Stimulated activated CD4-positive, alpha-beta T cell treated with anti-CD3 and anti-CD28 coated beads, TNF-alpha, amount 100 ng/mL, for 4 hours (primary cell): ENCODE measurements at places on chromosomes 4 and X.

DNA sequence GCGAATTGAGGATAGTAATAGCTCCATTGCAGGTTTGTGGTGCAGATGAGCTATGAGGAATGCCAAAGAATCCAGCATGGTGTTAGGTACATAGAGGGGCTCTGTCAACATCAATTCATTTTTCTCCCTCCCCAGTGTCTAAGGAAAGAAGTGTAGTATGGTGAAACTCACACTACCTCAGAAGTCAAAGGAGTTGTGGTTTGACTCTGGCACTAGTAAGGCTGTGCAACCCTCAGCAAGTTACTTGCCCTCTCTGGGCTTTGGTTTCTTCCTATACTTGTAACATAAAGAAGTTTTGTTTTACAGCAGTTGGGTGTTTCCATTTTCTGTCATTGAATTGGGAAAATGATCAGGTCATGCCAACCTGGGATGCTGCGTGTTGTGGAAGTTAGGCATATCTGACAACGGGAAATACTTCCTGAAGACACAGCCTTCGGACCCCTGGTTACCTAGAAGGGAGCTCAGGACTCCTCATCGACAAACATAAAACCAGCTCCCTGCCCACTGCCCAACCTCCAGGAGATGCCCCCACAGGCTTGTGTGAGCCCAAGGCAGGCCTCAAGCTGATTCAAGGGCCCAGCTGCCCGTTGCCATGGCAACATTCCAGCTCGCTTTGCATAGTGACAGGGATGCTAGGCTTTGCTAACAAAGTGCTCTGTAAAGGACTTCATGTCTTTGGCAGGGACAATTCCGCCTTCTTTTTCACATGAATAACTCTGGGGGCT, 71.4 kb downstream of the RTL5 start:
- DNase-seq = no peak

- DNase-seq = no peak
Observed at GRCh38 chr4:87551361-87551760, 22.2 kb upstream of the SPARCL1 start.

DNA sequence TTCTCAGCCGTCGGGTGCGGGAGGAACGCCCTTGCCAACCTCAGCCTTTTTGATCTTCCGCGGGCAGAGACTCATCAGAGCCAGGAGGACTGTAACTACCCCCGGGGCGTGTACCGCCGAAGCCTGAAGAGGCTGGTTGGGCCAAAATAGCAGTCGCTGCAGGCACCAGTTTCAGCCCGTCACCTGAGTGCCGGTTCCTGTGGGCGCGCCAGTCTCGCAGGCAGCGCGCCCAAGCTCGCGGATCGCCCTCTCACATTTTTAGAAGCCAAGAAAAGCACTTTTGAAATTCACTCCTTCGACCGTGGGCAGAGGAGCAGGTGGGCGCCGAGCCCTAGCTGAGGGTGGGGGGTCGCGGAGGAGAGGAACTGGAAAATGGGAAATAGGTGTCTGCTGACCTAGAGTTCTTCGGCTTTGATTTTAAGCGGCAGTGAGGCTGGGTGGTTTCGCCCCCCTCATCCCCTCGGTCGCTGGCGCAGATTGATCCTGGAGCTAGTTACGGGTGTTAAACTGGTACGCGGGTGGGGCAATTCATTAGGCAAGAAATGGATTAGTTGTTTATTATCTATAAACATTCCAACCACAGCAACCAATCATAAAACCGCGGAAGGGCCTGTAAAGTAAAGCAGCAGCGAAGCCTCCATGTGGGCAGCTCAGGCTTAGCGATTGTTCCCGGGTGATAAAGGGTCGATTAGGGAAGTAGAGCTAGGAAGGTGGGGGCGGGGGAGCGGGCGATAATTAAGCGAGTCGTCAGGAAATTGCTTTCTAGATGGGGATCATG, 69.2 kb downstream of the FBXO8 start:
- DNase-seq = no peak

DNA sequence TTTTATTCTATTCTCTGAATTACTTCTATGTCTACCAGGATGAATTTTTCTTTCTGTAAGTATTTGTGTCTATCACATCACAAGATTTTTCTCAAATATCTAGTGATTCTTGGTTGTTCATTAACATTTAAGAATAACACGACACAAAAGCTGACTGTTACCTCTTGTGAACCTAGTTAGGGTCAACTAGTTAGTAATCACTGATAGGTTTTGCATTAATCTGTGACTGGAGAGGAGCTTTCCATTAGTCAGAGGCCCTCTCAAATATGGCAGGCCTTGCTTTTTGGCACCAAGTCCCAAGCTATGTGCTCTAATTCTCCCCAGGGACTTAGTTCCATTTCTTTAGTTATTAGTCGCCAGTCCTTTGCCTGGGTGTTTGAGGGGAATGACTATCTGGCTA, 259.2 kb downstream of the CFAP299 start:
- no peak for DNase-seq

DNA sequence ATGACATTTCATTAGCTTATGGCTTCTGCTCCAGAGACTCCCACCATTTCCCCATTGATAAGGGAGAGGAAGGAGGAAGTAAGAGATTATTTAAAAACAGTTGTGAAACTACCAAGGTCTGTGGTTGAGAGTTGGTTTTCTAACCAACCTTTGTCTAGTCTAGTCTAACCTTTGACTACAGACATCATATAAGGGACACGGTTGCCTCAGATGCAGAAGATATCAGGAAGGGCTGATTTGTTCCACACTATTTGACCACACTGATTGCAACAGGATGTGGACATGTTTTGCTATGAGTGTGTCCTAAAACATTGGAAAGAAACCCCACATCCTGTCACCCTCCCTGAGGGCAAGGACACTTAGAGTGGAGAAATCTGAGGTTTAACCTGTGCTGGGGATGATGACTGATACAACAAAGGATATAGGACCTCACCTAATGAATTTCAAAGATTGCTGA, 53.0 kb downstream of the COQ2 start:
- DNase-seq = no peak

GRCh38 chrX:114065577-114066223, 518.2 kb upstream of the HTR2C start:
- DNase-seq = no peak
